ENCODE measurements at places on chromosomes 12 and 14.
A peak's percentile ranks its signal among the peaks of the same experiment; 100 is the strongest.

DNA sequence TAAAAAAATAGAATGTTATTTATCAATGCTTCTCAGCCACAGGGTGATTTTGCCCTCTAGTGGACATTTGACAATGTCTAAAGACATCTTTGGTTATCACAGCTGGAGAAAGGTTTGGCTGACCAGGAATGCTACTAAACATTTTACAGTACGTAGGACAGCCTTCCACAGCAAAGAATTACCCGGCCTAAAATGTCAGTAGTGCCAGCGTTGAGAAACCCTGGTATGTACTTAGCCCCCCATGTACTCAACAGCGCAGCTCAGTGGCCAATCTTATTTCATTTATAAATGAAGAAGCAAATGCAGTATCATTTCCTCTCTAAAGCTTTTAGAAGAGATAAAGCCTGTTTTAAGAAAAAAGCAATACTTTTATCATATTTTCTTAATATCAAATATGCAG lies 5.8 kb downstream of the MARK3 start:
- DNase-seq = peak; percentile 82

GRCh38 chr14:106831322-106831720 lies 1304.9 kb downstream of the TMEM121 start:
- peak; percentile 16 for DNase-seq

GRCh38 chr12:64494998-64495729 lies 43.2 kb downstream of the TBK1 start:
- DNase-seq = no peak

DNA sequence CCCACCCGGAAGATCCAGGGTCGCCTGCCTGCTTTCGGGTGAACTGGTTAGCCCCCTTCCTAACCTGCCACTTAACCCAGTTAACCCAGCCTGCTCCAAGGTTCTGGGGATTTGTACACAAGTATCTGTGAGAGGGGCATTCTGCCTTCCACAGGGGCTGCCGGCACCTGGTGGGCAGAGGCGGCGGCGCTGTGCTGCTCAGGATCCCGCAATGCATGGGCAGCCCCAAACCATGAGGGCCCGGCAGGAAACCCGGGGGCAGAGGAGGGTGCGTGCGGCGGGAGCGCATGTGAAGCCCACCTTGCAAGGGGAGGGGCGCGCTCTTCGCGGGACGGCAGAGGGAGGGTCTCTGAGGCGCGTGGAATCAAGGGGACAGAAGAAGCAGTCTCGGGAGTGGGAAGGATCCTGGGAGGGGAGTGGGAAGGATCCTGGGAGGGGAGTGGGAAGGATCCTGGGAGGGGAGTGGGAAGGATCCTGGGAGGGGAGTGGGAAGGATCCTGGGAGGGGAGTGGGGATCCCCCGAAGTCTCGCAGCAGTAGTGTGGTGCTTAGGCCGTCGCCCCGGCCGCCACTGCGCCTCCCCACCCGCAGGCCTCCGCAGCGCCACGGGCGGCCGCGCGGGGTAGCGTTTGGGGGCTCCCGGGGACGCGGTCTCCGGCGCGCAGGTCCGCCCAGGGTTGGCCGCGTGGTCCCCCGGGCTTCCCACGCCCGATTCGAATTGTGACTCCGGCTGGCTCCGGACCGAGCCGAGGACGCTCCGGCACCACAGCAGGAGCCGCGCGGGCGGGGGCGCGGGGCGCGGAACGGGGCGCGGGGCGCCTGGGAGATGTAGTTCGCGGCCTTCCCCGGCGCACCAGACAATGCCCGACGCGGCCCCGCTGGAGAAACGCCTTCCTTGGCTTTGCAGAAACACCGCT lies 4.9 kb upstream of the MTA1 start:
- peak; percentile 45 for DNase-seq

DNA sequence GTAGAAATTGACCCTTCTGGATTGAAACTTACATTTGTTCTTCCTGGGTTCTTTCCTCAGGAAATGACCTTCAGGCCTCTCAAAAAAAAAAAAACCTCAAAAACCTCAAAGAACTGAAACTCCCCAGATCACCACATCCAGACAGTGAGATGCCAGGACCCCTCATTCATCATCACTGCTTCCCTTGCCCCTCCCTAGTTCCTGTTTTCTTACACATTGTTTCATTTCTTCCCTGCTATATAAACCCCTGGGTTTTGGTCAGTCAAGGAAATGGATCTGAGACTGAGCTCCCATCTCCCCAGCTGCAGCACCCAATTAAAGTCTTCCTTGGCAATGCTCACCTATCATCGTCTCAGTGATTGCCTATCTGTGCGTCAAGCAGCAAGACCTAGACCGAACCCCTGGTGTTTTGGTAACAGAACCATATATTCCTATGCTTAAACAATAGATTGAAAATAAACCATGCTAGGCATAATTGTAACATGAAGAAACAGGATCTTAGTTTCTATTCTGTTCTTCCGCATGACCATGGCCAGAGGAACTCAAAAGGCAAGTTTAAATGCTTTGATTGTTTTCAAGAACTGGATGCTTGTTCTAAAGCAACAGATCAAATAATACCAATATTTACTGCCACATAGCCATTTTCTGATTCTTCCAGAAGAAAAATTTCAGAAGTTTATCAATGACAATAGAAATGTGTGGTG lies 108.0 kb upstream of the MAX start:
- DNase-seq = peak; percentile 95

- no peak for DNase-seq
Observed at GRCh38 chr14:29039171-29039570, 272.6 kb downstream of the FOXG1 start.

- peak; percentile 49 for DNase-seq
Observed at GRCh38 chr14:62126879-62127478, 364.8 kb downstream of the SNAPC1 start.

DNA sequence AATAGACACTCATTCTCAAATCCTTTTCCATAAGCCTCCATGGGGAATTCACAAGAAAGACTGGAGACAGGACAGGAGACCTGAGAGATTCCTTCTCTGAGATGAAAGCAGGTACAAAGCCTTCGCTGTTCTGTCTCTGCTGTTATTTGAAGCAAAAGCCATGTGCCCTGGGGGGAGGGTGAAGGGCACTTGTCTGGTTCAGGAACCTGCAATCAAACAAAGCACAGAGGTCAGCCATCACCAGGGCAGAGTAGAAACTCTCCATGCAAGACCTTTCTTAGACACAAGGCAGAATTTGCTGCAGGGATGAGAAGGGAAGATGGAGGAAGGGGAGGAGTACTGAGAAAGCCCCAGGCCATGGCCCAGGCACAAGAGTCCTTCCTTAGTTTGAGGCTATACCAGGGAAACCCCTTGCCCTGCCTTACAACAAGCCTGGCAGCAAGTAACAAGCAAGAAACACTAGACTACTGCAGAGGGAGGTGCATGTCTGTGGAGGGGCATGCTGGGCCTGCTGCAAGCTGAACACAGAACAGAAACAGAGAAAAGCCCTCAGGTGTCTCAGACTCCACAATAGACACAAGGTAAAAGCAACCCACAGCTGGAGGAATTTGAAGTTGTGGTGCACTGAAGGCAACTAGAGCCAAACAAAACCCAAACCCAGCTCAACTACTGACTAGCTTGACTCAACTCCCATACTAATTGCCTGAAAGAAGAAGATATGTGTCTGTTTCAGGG lies 7.8 kb upstream of the ART4 start:
- DNase-seq = no peak
